Activated naive CD8-positive, alpha-beta T cell treated with anti-CD3 and anti-CD28 coated beads for 36 hours (primary cell): ENCODE measurements at places on chromosomes 4 and X. TPM values are rescaled to one million over a fixed set of nuclear protein-coding genes. Genes with fewer than 3 reads are reported as not detected.

- H3K4me3 ChIP-seq = no peak overlapping the region
- H3K27me3 ChIP-seq = peaks cover 6% of the 10 kb centered on the region
- no peak overlapping the region for H3K27ac ChIP-seq
- no peaks in the 10 kb centered on the region for H3K4me1 ChIP-seq
These were observed 7.3 kb downstream of the EMCN start for GRCh38 chr4:100510551-100510950.

- H3K36me3 ChIP-seq = no peaks in the 10 kb centered on the region
- peak; percentile 70 for DNase-seq
- no peaks in the 10 kb centered on the region for H3K27me3 ChIP-seq
- H3K27ac ChIP-seq = no peak overlapping the region
- H3K4me3 ChIP-seq = peak overlapping the region; percentile 54
- H3K4me1 ChIP-seq = peaks cover 13% of the 10 kb centered on the region
These were observed 23.6 kb upstream of the YTHDC1 start for GRCh38 chr4:68373513-68373912.

DNA sequence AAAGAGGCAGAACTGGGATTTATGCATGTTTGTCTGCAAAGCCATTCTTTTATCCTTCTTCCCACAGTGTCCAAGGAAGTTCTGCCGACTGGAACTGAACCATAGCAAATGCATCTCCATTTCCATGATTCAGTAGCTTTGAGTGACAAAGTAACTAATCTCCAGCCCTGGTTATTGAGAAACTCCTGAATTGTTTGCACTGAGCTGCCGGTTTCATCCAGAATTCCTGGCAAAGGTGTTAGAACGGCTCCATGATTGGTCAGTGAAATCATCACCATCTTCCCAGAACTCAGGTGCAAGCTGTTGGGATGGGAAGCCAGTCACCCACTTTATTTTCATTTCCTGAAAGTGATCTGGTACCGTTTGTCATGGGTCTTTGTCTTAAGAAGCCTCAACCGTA is 47.0 kb upstream of the SLC34A2 start:
- no peaks in the 10 kb centered on the region for H3K36me3 ChIP-seq
- H3K4me3 ChIP-seq = no peak overlapping the region
- H3K27me3 ChIP-seq = no peaks in the 10 kb centered on the region
- no peak overlapping the region for H3K27ac ChIP-seq
- no peak for DNase-seq
- H3K4me1 ChIP-seq = no peaks in the 10 kb centered on the region

DNA sequence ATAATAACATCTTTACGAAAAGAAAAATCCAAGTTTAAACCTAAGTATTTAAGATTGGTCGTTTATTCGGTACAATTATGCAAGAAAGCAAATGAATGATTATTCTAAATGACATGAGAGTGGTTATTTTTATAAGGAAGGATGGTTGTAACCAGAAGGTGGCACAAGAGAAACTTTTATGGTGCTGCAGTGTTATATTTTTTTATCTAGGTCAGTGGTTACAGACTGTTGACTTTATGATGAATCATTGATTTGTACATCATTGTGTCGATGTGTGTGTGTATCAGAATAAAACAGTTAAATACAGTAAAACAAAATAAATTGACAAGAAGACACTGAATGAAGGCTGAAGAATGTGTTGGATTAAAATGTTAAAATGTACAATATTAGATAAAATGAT is 9.8 kb downstream of the DCAF8L2 start:
- no peak for DNase-seq
- H3K27me3 ChIP-seq = no peaks in the 10 kb centered on the region
- H3K36me3 ChIP-seq = no peaks in the 10 kb centered on the region
- no peaks in the 10 kb centered on the region for H3K4me1 ChIP-seq
- no peak overlapping the region for H3K27ac ChIP-seq
- H3K4me3 ChIP-seq = no peak overlapping the region

GRCh38 chr4:17316566-17316965 is 195.3 kb downstream of the QDPR start:
- H3K4me3 ChIP-seq = no peak overlapping the region
- H3K27me3 ChIP-seq = no peaks in the 10 kb centered on the region
- H3K4me1 ChIP-seq = no peaks in the 10 kb centered on the region
- no peak overlapping the region for H3K27ac ChIP-seq
- DNase-seq = no peak
- H3K36me3 ChIP-seq = peaks cover 1% of the 10 kb centered on the region

DNA sequence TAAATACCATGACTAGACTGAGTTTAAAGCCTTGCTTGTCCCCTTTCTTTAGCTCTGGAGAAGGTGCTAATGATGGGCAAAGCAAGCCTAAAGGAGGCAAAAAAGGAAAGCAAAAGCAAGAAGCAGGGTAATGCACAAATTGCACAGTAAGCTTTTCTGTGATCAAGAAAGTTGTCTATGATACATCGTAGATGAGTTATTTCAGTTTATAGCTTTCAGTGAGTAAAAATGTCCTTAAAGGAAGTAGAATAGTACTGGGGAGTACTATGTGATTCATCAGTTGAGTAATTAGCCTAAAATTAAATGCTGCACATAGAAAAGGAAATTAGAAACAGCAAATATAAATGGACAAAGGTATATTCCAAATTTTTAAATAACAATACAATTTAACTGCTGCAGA is 50.2 kb upstream of the PDE5A start:
- DNase-seq = no peak
- H3K27me3 ChIP-seq = peaks cover 6% of the 10 kb centered on the region
- no peak overlapping the region for H3K27ac ChIP-seq
- no peaks in the 10 kb centered on the region for H3K4me1 ChIP-seq
- H3K4me3 ChIP-seq = no peak overlapping the region
- H3K36me3 ChIP-seq = no peaks in the 10 kb centered on the region

DNA sequence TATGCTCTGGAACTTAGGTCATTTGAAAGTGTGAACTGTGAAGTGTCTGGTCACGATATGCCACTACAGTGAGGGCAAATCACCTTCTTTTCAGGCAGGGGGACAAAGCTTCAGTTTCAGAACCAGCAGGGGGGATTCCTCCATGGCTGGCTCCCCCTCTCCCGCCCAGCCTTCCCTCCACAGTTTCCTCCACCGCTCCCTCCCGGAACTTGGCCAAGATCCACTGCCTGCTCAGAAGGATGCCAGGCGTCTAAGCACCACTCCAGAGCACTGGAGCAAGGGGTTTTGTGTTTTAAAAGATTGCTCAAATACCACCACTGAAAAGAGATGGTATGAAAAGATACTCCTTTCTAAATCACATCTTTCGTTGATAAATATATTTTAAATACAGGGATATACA is 126.9 kb downstream of the ELOVL6 start:
- H3K4me3 ChIP-seq = no peak overlapping the region
- H3K27me3 ChIP-seq = no peaks in the 10 kb centered on the region
- H3K4me1 ChIP-seq = peaks cover 8% of the 10 kb centered on the region
- no peak overlapping the region for H3K27ac ChIP-seq

GRCh38 chr4:158722291-158722916 is 792 bp downstream of the PPID start:
- H3K27me3 ChIP-seq = peaks cover 5% of the 10 kb centered on the region
- peak overlapping the region; percentile 96 for H3K4me3 ChIP-seq
- H3K36me3 ChIP-seq = peaks cover 41% of the 10 kb centered on the region
- H3K4me1 ChIP-seq = peaks cover 31% of the 10 kb centered on the region

DNA sequence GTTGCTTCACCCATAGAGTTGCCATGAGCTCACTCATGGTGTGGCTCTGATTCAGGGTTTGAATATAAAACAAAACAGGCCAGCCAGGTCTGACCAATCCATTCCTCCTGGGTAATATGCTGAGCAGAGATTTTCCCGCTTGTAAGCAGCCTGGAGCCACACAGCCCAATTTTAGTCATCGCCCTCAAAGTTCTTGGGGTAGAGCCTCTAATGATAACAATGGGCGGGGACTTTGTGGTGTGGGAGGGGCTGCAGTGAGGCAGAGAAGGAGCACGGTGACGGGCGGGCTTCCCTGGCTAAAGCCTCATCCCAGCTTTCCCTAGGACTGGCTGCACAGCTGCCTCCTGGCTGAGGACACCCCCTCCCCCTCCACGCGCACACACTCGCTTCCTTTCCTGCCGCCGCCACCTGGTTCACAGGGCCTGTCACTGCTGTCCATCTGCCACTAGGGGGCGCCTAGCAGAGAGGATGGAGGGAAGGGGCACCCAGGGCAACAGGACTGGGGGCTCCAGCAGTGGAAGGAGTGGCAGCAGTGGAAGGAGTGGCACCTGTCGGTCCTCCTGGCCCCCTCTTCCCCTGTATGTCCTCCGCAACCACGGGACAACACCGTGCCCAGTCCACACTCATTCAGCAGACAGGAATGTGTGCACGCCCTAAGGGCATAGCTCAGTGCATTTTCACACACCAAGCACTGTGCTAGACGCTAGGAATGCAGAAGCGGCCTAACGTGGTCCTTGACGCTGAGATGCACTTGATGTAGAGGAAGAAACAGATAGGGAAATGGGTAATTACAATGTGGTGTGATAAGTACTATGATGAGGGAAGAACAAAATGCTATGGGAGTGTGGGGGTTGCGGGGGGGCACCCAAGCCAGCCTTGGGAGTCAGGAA is 26.8 kb downstream of the PRPS1 start:
- H3K27ac ChIP-seq = no peak overlapping the region
- no peak overlapping the region for H3K4me3 ChIP-seq
- no peaks in the 10 kb centered on the region for H3K36me3 ChIP-seq

DNA sequence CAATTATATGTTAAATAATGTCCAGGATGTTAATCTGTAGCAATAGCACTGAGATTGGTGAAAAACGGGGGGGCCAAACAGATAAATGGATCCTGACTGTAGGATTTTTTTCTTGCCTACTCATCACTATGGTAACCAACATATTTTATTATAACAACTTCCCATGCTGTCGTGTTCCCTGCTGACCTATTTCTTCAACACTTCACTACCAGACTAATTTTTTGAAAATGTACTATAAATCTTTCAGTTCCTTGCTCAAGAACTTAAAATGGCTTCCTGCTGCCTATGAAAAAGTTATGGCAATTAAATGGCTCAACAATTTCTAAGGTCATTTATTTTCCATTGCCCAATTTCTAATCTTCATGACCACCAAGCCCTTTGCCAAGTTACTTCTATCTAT is 38.9 kb upstream of the CFAP47 start:
- DNase-seq = no peak
- no peaks in the 10 kb centered on the region for H3K36me3 ChIP-seq
- H3K4me1 ChIP-seq = no peaks in the 10 kb centered on the region
- H3K27me3 ChIP-seq = no peaks in the 10 kb centered on the region
- H3K27ac ChIP-seq = no peak overlapping the region

DNA sequence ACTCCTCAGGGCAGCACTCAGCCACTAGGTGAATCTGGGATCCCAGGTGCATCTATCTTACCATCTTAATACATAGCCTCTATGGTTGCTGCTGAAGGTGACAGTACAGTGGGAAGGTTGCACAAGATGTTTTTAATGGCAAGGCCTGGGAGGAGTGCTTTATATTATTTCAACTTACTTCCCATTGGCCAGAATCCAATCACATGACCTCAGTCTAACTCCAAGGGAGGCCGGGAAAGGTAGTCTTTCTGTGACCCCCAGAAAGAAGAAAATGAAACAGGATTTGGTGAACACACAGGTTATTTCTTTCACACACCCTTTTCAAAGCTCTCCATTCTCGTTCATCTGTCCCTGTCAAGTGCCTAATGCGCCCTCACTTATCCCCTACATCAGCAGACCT is 189.1 kb upstream of the ATP6AP2 start:
- H3K36me3 ChIP-seq = no peaks in the 10 kb centered on the region
- H3K4me3 ChIP-seq = no peak overlapping the region
- no peaks in the 10 kb centered on the region for H3K4me1 ChIP-seq

- no peaks in the 10 kb centered on the region for H3K27me3 ChIP-seq
- peaks cover under 1% of the 10 kb centered on the region for H3K36me3 ChIP-seq
- no peak for DNase-seq
- H3K4me1 ChIP-seq = no peaks in the 10 kb centered on the region
These were observed 153.4 kb downstream of the PPP1R2C start for GRCh38 chrX:42624524-42624923.

DNA sequence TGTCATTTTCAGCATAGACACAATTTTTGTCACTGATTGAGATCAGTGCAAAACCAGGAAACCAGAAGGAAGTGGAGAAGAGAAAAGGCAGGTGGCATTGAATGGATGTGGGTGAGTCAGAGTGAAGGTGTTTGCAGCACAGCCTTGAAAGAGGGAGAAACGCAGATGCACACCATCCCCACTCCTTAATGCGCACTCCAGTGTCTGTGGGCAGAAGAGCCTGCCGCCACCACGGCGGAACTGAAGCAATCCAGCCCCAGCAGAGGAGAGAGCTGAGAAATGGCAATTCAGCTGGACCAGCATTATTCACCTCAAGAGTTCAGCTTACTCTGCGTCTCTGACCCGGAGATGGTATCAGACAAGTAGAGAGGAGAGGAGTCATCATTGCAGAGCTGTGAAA is 393.1 kb upstream of the FRG1 start:
- DNase-seq = no peak
- H3K4me1 ChIP-seq = no peaks in the 10 kb centered on the region
- no peak overlapping the region for H3K27ac ChIP-seq
- H3K36me3 ChIP-seq = no peaks in the 10 kb centered on the region
- H3K4me3 ChIP-seq = no peak overlapping the region

DNA sequence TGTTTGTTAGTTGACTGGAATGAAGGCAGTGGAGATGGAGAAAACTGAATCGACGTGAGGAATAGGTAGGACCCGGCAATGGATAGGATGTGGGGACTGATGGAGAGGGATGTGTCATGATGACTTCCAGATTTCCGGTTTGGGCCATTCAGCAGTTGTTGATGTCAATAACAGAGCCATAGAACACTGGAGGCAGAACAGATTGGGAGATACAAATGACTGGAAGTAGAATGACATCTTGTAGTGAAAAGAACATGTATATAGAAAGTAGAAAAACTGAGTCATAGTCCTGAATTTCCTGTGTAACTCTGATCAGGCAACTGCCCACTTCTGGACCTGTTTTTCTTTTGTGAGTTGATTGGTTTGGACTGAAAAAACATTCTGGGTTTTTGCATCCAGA is 24.5 kb downstream of the CETN2 start:
- no peak for DNase-seq
- H3K4me1 ChIP-seq = peaks cover 8% of the 10 kb centered on the region
- no peak overlapping the region for H3K4me3 ChIP-seq
- no peaks in the 10 kb centered on the region for H3K36me3 ChIP-seq

DNA sequence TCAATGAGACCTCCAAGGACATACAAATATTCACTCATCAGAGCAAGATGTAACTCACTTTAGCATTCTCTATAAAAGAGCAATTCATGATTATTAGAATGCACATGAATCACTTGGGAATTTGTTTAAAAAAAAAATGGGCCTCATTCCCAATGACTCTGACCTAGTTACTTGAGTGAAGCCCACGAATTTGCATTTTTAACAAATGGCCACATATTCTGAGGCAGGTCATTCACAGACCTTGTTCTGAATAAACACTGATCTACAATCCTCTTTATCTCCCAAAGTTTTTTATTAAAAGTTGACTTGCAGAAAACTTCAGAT is 255.1 kb upstream of the VEGFC start:
- H3K27ac ChIP-seq = no peak overlapping the region
- H3K36me3 ChIP-seq = no peaks in the 10 kb centered on the region
- H3K27me3 ChIP-seq = peaks cover 4% of the 10 kb centered on the region
- no peak for DNase-seq

The PAGE2 gene
- total RNA-seq = not detected

The RAB9B gene
- total RNA-seq = 0.60 TPM

The PAK3 gene
- 0.62 TPM for total RNA-seq

The MAGEA10 gene
- total RNA-seq = not detected

The PNMA5 gene
- total RNA-seq = not detected

The CXCL11 gene
- 0.60 TPM for total RNA-seq
